Camera-type eye (tissue), 1 donor: ENCODE measurements at places on chromosomes 2 and 18. TPM values are rescaled to one million over a fixed set of nuclear protein-coding genes. Genes with fewer than 3 reads are reported as not detected.

Gene GPR35
- total RNA-seq, result 1.2 TPM

Gene CNRIP1
- 38.9 TPM for total RNA-seq

Gene CRYGA
- total RNA-seq, result 885 TPM

Gene ADGRF3
- not detected for total RNA-seq

Gene MGAT5
- total RNA-seq, result 58.1 TPM

Gene CDK15
- 1.7 TPM for total RNA-seq

Gene TUBA4A
- total RNA-seq, result 20.5 TPM

Gene MSGN1
- not detected for total RNA-seq

Gene VSNL1
- total RNA-seq, result 12.9 TPM

Gene PER2
- 18.4 TPM for total RNA-seq

Gene CAPN14
- total RNA-seq, result 0.60 TPM

Gene PLEK
- 7.2 TPM for total RNA-seq

Gene KCNS3
- total RNA-seq, result 10.9 TPM

Gene CACNB4
- total RNA-seq, result 26.2 TPM

Gene TEX44
- total RNA-seq, result not detected

Gene SFT2D3
- 12.0 TPM for total RNA-seq

Gene MPPE1
- 38.1 TPM for total RNA-seq

Gene FAM117B
- total RNA-seq, result 32.9 TPM

Gene REG1B
- not detected for total RNA-seq

Gene CNGA3
- total RNA-seq, result 9.7 TPM

Gene NT5C1B
- total RNA-seq, result not detected

Gene FHOD3
- total RNA-seq, result 49.9 TPM

Gene MSH2
- 96.4 TPM for total RNA-seq

Gene TTLL4
- total RNA-seq, result 78.3 TPM

Gene CCDC121
- total RNA-seq, result 12.6 TPM
